ENCODE measurements at places on chromosomes 13 and 19.

GRCh38 chr13:113835461-113836270, 28.2 kb downstream of the GAS6 start:
- no peaks in the 10 kb centered on the region for H3K27me3 ChIP-seq
- no peak for DNase-seq
- peaks cover 37% of the 10 kb centered on the region for H3K4me1 ChIP-seq
- no peaks in the 10 kb centered on the region for H3K36me3 ChIP-seq
- peak overlapping the region; percentile 64 for H3K27ac ChIP-seq

DNA sequence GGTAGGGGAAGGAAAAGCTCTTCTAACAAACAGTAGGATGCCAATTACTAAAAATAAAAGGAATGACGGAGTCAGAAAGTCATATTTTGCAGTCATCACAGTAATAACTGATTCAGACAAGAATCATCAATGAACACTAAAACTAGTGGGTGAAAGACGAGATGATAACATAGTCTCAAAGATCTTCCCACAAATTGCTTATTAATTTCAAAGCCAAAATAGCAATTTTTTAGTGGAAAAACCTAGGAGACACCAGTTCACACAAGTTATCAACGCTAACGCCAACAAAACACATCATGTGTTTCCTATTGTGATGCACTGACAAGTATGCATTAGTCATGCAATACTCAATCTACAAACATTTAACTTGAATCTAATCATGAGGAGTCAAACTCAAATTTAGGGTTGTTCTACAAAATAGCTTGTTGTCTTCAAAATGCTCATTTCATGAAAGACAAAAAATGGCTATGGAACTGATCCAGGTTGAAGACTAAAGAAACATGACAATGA, 18.6 kb downstream of the ZNF233 start:
- H3K27ac ChIP-seq, result no peak overlapping the region
- H3K4me1 ChIP-seq, result no peaks in the 10 kb centered on the region
- no peak overlapping the region for H3K4me3 ChIP-seq
- no peaks in the 10 kb centered on the region for H3K27me3 ChIP-seq

GRCh38 chr13:44244288-44244687, 129.3 kb upstream of the SERP2 start:
- no peaks in the 10 kb centered on the region for H3K36me3 ChIP-seq
- no peak overlapping the region for H3K27ac ChIP-seq
- no peak for DNase-seq
- peaks cover 10% of the 10 kb centered on the region for H3K4me1 ChIP-seq

GRCh38 chr13:50596776-50597203, 246.7 kb downstream of the DLEU7 start:
- H3K27ac ChIP-seq, result no peak overlapping the region
- H3K27me3 ChIP-seq, result no peaks in the 10 kb centered on the region
- H3K36me3 ChIP-seq, result no peaks in the 10 kb centered on the region

GRCh38 chr13:107548338-107548737, 667.0 kb downstream of the LIG4 start:
- H3K27ac ChIP-seq, result no peak overlapping the region
- no peaks in the 10 kb centered on the region for H3K27me3 ChIP-seq
- no peaks in the 10 kb centered on the region for H3K4me1 ChIP-seq
- H3K36me3 ChIP-seq, result no peaks in the 10 kb centered on the region
- H3K4me3 ChIP-seq, result no peak overlapping the region

DNA sequence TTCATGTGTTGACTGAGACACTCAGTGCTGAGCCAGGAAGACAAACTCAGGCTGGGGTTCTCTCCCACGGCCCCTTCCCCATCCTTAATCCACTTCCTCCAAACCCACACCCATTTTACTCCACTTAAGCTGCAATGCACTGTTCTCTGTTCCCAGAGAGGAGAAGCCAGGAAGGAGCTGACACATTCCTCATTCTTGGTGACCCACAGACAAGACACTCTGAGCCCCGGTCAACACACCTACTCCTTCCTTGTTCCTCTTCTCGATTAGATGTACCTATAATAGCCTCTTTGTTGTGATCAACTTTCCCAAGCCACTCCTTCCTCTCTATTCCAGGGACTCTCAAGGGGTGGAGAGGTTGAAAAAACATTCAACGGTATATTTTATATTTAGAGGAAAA, 47.1 kb downstream of the INSR start:
- peaks cover 5% of the 10 kb centered on the region for H3K4me1 ChIP-seq
- H3K27me3 ChIP-seq, result no peaks in the 10 kb centered on the region
- no peak overlapping the region for H3K27ac ChIP-seq
- H3K36me3 ChIP-seq, result no peaks in the 10 kb centered on the region
- no peak for DNase-seq

DNA sequence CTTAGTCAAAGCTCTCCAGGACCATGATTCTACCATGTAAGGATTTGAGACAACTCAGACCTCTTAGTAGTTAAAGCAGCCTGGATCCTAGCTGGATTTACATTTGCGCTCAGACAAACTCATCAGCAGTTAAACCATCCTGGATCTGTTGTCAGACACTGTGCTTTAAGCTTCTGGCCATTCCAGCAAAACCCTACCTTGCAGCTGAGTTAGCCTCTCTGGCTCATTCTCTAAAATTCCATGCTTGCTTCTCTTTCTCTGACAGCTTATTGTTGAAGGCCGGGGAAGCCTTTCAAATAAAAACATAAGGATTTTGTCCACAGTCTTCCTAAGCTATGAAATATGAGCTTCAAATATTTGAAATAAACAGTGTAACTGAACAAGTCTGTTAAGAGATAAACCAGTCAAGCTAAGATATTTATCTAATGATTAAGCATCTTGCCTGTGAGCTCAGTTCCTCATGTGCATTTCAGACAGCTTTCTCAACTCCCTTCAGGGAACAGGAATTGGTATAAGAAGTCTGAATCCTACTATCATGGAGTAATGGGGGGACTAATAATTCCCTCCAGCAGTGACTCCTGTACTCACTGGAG, 89.3 kb downstream of the SLAIN1 start:
- DNase-seq, result no peak
- H3K36me3 ChIP-seq, result no peaks in the 10 kb centered on the region
- H3K4me1 ChIP-seq, result no peaks in the 10 kb centered on the region
- no peaks in the 10 kb centered on the region for H3K27me3 ChIP-seq
- no peak overlapping the region for H3K27ac ChIP-seq

DNA sequence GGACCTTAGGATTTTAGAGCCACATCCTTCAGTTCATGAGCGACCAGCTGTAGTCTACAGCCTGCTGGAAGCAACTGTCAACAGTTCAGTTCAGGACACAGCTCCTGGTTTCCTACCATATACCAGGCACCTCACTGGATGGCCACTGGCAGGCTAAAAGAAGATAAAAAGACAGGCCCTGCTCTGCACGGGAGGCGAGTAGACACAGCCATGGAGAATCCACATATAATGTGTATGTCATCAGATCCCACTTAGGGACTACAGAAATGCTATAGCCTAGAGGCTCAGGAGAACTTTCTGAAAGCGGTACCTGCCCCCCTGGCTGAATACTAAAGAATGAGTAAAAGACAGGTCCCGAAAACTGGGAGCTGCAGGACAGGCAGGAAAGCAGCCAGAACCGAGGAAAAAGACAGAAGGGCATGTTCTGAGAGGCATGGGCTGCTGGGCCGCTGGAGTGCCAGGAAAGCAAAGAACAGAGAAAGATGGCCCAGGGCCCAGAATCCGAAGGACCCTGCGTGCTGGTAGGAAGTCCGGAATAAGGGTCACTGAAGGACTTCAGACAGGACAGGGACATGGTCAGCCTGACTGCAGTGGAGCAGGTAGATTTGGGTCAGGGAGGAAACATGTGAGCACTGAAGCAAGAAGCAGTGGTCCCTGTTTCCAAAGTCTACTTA, 23.5 kb downstream of the DZIP1 start:
- no peak overlapping the region for H3K4me3 ChIP-seq
- no peaks in the 10 kb centered on the region for H3K36me3 ChIP-seq
- H3K27me3 ChIP-seq, result no peaks in the 10 kb centered on the region
- H3K27ac ChIP-seq, result no peak overlapping the region

GRCh38 chr19:54387991-54388801, 23.5 kb upstream of the LAIR1 start:
- DNase-seq, result no peak
- no peaks in the 10 kb centered on the region for H3K27me3 ChIP-seq
- no peaks in the 10 kb centered on the region for H3K36me3 ChIP-seq
- peak overlapping the region; percentile 31 for H3K27ac ChIP-seq
- H3K4me3 ChIP-seq, result peak overlapping the region; percentile 31
- no peaks in the 10 kb centered on the region for H3K4me1 ChIP-seq

DNA sequence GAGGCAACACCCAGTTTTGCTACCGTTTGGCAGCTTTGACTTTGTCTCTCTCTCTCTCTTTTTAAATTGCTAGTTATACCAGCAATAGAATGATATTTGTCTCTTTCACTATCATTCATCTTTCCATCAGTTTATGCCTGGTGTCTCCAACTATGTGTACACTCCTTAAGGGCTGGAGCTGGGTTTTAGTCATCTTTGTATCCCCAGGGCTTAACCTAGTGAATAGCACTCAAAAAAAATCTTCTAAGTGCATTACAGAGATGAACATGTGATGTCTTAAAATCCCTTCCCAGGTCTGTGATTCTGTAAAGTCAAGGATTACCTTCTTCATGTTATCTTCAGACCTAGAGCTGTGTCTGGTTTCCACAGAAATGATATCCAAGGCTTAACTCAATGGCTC, 7.8 kb upstream of the UBL3 start:
- peaks cover 1% of the 10 kb centered on the region for H3K4me1 ChIP-seq
- H3K27ac ChIP-seq, result no peak overlapping the region
- no peaks in the 10 kb centered on the region for H3K27me3 ChIP-seq
- DNase-seq, result no peak
- H3K36me3 ChIP-seq, result no peaks in the 10 kb centered on the region
- H3K4me3 ChIP-seq, result no peak overlapping the region

DNA sequence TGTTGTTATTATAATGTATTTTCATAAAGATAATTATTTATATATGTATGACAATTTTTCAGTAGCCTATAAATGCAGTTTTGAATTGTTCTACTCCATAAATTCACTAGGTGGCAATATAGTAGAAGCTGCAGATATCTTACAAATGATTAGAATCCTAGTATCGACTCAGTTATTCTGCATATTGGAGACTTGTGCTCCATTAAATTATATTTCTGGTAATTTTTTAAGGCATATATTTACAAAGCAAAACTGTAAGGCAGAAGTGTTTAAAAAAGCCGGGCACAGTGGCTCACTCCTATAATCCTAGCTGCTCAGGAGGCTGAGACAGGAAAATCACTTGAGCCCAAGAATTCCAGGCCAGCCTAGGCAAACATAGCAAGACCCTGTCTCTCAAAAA, 58.7 kb downstream of the DPY19L3 start:
- H3K27me3 ChIP-seq, result no peaks in the 10 kb centered on the region
- H3K4me3 ChIP-seq, result no peak overlapping the region
- H3K4me1 ChIP-seq, result no peaks in the 10 kb centered on the region

- DNase-seq, result no peak
- no peaks in the 10 kb centered on the region for H3K27me3 ChIP-seq
These were observed 899.8 kb upstream of the MIR17HG start for GRCh38 chr13:90447734-90448101.

- DNase-seq, result no peak
- no peaks in the 10 kb centered on the region for H3K36me3 ChIP-seq
- peaks cover 18% of the 10 kb centered on the region for H3K4me1 ChIP-seq
- H3K27me3 ChIP-seq, result no peaks in the 10 kb centered on the region
- no peak overlapping the region for H3K4me3 ChIP-seq
These were observed 15.9 kb downstream of the KANK2 start for GRCh38 chr19:11181488-11181887.

- no peak for DNase-seq
- no peaks in the 10 kb centered on the region for H3K27me3 ChIP-seq
- peaks cover 34% of the 10 kb centered on the region for H3K4me1 ChIP-seq
- H3K36me3 ChIP-seq, result peaks cover 16% of the 10 kb centered on the region
These were observed 3.8 kb downstream of the BCAT2 start for GRCh38 chr19:48806818-48807589.

- H3K36me3 ChIP-seq, result no peaks in the 10 kb centered on the region
- no peaks in the 10 kb centered on the region for H3K27me3 ChIP-seq
- peak overlapping the region; percentile 99 for H3K27ac ChIP-seq
- DNase-seq, result no peak
These were observed 16.0 kb downstream of the LSM4 start for GRCh38 chr19:18306888-18307260.

GRCh38 chr13:81409284-81409683, 1068.4 kb upstream of the SPRY2 start:
- no peaks in the 10 kb centered on the region for H3K36me3 ChIP-seq
- no peaks in the 10 kb centered on the region for H3K4me1 ChIP-seq
- DNase-seq, result no peak
- H3K27ac ChIP-seq, result no peak overlapping the region

- no peaks in the 10 kb centered on the region for H3K27me3 ChIP-seq
- H3K4me1 ChIP-seq, result no peaks in the 10 kb centered on the region
- no peak overlapping the region for H3K27ac ChIP-seq
- H3K36me3 ChIP-seq, result no peaks in the 10 kb centered on the region
- no peak overlapping the region for H3K4me3 ChIP-seq
These were observed 28.4 kb downstream of the PSG1 start for GRCh38 chr19:42850981-42851717.

DNA sequence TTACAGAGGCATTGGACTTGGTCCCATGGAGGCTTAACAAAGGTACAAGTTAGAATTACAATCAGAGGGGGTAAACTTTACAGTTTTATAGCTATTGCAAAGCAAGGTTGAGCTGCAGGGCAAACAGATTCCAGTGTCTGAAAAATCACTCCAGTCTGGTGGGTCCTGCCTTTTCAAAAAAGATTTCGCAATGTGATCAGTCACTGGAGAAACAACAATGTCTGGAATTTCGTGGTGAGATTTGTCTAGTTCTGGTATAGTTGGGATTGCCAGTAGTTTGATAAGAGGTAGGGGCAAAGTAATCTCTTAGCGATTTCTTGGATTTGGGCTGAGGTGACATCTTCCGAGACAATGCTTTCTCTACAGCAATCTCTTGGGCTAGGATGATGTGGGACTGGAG, 1198.2 kb upstream of the PCDH9 start:
- no peaks in the 10 kb centered on the region for H3K36me3 ChIP-seq
- no peaks in the 10 kb centered on the region for H3K4me1 ChIP-seq
- DNase-seq, result no peak

DNA sequence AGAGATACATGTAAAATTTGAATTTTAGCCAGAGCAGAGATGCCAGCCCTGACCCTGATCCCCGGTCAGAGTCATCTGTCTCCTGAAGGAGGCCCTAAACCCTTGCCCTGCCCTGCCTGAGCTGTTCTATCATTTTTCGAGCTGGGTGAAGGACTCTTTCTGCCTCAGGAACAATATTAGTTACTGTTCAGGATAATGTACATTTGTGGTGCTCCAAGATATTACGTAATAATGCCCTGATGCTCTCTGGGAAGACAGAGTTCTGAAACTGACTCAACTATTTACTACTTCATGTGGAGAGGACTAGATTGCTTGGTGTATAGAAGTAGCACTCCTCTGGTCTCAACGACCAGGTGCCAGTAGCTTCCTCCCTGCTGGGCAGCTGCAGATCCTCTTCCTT, 37.9 kb upstream of the UBL3 start:
- no peak overlapping the region for H3K4me3 ChIP-seq
- H3K27me3 ChIP-seq, result no peaks in the 10 kb centered on the region
- H3K36me3 ChIP-seq, result no peaks in the 10 kb centered on the region
- no peaks in the 10 kb centered on the region for H3K4me1 ChIP-seq
- DNase-seq, result no peak

DNA sequence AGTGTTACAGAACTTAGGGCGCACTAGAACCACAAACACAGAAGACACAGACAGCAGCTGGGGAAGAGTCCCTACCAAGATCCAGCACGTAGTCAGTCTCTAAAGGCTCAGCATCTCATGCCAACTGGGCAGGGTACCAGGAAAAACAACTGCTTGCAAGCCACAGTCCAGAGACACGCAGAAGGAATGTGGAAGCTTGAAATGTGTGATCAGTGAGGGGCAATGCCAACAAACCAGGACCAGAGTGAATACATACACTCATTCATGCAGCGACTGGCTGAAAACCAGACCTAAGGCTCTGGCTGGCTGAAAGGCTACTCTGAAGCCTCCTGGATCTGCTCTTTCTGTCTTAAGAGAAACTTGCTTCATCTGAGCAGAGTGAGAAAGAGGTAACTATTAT, 1484.8 kb downstream of the EFNB2 start:
- H3K4me3 ChIP-seq, result no peak overlapping the region
- no peaks in the 10 kb centered on the region for H3K4me1 ChIP-seq
